ENCODE measurements at places on chromosomes 3 and 15. TPM values are rescaled to one million over a fixed set of nuclear protein-coding genes. Genes with fewer than 3 reads are reported as not detected.

ATP13A5 gene
- not detected for total RNA-seq

MITF gene
- 6.3 TPM for total RNA-seq

PLS1 gene
- total RNA-seq = 13.9 TPM

GNAT1 gene
- total RNA-seq = not detected

LRRC31 gene
- total RNA-seq = not detected

TWF2 gene
- 38.5 TPM for total RNA-seq

CASR gene
- total RNA-seq = not detected
